ENCODE measurements at places on chromosomes 7 and 10.

GRCh38 chr10:119821182-119821581, 51.5 kb downstream of the MCMBP start:
- no peak for DNase-seq

DNA sequence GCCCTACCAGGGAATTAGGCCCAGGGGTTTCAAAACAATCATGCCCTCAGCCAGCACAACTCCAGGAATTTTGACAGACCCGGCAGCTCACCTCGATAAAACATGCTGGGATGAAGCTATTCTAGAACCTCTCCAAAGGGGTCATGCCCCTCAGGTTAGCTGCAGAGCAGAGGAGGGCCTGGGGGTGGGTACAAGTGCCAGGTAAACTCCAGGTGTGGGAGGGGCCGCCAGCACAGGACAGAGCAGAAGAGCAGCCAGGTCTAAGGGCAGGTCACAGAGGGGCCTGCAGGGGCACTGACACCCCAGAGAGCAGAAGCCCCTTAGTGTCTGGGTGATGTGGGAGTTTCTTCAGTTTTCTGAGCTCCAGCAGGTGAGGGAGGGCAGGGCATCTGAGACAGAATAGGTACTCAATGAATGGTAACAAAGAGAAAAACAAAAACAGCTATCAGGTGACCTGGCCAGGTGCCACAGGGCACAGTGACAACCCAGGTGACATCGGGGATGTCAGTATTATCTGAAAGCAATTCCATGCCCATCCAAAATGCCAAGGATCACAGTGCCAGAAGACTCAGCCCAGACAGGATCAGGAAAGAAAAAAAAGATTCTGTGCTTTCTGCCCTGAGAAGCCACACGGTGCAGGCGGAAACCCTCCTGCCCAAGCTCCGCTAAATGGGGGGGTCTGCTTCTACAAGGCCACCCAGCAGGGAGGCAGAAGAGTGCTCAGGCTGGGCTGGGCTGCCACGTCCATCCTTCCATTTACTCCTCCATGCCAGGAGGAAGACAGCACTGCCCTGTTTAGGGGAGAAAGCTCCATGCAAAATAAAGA, 104.5 kb downstream of the TNS3 start:
- DNase-seq, result no peak

- DNase-seq, result no peak
These were observed 6.3 kb upstream of the CTBP2 start for GRCh38 chr10:125166658-125167057.

- peak; percentile 90 for DNase-seq
These were observed 82.3 kb downstream of the PRKAG2 start for GRCh38 chr7:151794508-151795167.

DNA sequence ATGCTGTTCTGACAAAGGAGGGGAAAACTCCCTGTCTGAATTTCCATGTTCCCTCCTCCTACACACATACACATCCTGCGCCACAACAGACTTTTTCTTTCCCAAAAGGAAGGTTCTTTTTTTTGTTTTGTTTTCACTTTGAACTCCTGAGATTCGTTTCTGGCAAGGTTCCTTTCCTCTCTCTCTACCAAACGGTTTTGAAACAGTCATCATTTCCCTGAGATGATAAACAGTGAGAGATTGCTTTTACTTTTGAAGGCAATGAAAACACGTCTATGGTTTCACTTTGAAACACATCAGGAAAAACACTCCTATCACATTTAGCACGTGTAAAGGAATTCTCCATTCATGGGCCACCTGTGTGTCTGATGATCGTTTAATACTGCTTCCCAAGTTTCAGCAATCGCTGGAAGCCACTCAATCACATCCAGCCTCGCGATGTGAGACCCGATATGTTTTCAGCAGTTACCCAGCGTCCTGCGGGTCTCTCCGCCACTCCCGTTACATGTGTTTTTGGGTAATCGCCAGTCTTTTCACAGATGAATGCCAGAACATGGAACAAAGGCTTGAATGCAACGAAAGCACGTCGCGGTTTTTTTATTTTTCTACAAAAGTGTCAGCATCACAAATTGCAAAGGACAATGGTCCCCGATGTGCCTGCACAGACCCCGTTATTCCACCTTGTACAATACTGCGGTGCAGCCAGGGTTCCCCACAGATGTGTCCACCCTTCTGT, 62.8 kb upstream of the CUX1 start:
- peak; percentile 59 for DNase-seq

Data from myocyte (in vitro differentiated cells).